ENCODE measurements at places on chromosomes 12 and 14.

GRCh38 chr12:2832550-2833127 lies 2.2 kb downstream of the NRIP2 start:
- DNase-seq: no peak

- no peak for DNase-seq
Measured at GRCh38 chr14:57232006-57232405, 36.7 kb downstream of the EXOC5 start.

GRCh38 chr14:87529081-87529480 lies 463.9 kb downstream of the GALC start:
- DNase-seq: no peak

DNA sequence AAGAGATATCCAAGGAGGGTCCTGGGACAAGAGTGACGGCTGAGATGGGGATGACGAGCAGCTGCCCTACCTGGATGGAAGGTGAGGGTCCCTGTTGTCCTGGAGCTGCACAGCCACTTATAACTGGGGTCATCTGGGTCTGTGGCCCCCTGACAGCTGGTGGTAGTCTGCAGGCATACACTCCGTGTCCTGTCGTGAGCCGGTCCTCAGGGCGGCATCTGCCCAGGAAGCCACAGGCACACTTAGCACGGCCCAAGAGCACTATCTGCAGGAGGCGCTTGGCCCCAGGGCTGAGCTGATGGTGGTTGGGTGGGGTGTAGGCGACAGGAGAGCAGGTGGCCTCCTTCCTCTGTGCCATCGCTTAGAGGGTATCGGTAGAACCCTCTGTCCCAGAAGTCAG lies 248.1 kb downstream of the CACNA1C start:
- DNase-seq: no peak

- DNase-seq: no peak
Measured at GRCh38 chr14:22821193-22822015, 6.2 kb upstream of the SLC7A7 start.

- no peak for DNase-seq
Measured at GRCh38 chr14:61744238-61744637, 18.0 kb upstream of the SNAPC1 start.

GRCh38 chr12:123006977-123007376 lies 26.5 kb downstream of the ARL6IP4 start:
- no peak for DNase-seq

- DNase-seq: no peak
Measured at GRCh38 chr12:29799591-29799990, 15.8 kb upstream of the TMTC1 start.

- DNase-seq: no peak
Measured at GRCh38 chr14:105531088-105531893, 4.9 kb downstream of the TMEM121 start.

GRCh38 chr12:116735951-116736599 lies 1.8 kb downstream of the SPRING1 start:
- DNase-seq: no peak

DNA sequence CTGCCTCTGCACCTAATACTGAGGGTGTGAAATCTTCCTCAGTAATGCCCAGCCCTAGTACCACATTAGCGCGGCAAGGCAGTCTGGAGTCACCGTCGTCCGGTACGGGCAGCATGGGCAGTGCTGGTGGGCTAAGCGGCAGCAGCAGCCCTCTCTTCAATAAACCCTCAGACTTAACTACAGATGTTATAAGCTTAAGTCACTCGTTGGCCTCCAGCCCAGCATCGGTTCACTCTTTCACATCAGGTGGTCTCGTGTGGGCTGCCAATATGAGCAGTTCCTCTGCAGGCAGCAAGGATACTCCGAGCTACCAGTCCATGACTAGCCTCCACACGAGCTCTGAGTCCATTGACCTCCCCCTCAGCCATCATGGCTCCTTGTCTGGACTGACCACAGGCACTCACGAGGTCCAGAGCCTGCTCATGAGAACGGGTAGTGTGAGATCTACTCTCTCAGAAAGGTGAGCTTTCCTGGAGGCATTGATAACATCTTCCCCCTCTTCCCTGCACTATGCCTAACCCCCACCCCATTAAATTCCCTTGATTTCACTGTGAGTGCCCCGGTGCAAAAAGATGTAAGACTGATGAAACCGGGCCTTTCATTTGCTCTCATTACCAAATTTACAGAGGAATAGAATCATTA lies 291.4 kb downstream of the NAV3 start:
- no peak for DNase-seq

DNA sequence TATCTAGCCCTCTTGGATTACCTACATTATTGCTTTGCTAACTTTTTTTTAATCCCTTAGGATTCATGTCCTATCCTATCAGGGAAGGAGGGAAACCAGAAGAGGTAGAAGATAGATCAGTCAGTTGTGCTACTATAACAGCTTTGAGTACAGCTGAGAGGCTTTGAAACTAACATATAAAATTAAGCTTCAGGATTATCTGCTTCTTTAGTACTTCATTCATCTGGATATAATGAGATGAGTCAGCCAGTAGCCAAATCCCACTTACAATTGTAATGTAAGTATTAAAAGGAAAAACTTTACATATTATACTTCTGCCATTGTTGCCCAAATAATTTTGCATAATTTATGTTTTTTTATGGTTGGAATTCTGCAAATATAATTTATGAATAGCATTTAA lies 33.4 kb upstream of the ANO6 start:
- DNase-seq: peak; percentile 68

- DNase-seq: no peak
Measured at GRCh38 chr14:87437158-87437557, 555.8 kb downstream of the GALC start.

GRCh38 chr12:66549050-66549389 lies 129.9 kb downstream of the GRIP1 start:
- DNase-seq: no peak

DNA sequence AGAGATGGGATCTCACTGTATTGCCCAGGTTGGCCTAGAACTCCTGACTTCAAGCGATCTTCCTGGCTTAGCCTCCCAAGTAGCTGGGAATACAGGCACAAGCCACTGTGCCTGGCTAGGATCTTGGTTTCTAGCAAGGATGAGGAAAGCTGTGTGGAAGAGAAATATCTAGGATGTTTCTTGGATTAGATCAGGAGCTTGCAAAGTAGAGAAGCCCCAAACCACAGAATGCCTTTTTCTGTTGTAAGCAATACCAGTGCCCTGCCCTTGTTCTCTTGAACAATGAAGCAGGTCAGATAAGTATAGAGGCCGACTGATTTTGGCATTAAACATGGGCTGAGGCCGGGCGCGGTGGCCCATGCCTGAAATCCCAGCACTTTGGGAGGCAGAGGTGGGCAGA lies 44.3 kb upstream of the STRN3 start:
- DNase-seq: no peak

- peak; percentile 16 for DNase-seq
Measured at GRCh38 chr12:56153678-56154065, 1.3 kb downstream of the MYL6B start.

- DNase-seq: no peak
Measured at GRCh38 chr14:92880351-92880750, 42.6 kb upstream of the CHGA start.

GRCh38 chr14:99870617-99871016 lies 77.4 kb downstream of the EML1 start:
- no peak for DNase-seq

GRCh38 chr12:115023279-115024265 lies 339.6 kb upstream of the TBX3 start:
- no peak for DNase-seq

DNA sequence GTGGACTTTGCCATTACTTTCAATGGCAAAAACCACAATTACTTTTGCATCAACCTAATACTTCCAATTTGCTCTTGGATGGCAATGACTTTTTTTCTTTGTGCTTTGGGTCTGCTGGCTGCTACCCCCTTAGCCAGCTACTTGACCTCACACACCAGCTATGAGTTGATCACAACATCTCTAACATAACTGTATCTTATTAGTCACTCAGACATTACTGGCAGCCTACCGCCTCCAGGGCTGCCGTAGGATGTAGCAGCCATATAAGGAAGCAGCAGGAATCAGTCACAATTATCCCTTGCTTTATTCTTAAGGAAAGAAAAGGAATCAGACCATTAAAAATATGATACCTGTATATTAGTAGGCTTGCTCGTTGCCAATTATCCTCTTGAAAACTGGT lies 260.5 kb downstream of the ADAMTS20 start:
- no peak for DNase-seq

DNA sequence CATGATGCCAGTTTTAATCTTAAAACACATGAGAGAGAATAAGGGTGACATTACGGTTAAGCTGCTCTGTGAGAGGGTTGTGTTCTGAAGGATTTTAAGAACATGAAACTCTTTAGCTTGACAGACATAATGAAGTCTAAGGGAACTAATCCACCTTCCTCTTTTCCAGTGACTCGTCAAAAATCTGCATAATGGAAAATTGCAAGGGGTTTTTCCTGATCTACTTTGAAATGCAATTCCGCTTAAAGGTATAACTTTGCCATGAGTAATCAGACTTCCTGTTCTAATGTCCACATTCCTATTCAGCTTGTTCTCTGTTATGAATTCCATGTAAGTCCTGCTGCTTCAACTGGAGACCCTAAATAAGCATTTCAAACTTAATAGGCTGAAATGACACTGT lies at the start of gene ZNF705A:
Gene ZNF705A (plus strand): TSS at position 171 of the 400 bp plus-strand sequence. CDS start 15,611 bp downstream, outside the sequence.
- DNase-seq: no peak

GRCh38 chr14:87896393-87897380 lies 96.3 kb downstream of the GALC start:
- peak; percentile 49 for DNase-seq

DNA sequence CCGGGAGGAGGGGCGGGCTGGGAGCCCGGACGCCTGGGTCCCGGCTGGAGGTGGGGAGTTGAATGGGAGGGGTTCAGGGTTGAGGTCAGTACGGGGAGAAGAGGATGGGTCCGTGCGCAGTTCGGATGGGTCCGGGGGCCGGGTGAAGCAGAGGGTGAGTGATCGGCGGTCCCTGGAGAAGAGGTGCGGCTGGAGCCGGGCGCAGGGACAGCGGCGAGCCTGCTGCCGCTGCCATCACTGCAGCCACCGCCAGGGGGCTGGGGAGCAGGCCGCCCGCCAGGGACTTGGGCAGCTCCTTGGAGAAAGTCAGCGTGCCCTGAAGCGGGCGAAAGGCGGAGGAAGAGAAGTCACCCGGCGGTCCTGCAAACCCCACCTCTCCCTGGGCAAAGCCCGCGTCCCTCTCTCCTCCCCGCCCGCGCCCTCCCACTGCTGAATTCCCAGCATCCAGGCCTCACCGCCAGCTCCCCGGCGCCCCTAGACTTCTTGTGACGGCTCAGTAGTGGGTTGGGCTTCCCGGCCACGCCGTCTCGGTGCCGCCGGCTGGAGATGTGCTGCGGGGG lies 6.0 kb upstream of the GPR84 start:
- DNase-seq: no peak

GRCh38 chr14:106586098-106586704 lies 1059.8 kb downstream of the TMEM121 start:
- DNase-seq: no peak

- no peak for DNase-seq
Measured at GRCh38 chr12:60240891-60241290, 645.1 kb downstream of the SLC16A7 start.

GRCh38 chr12:13523536-13524307 lies 327.2 kb downstream of the EMP1 start:
- DNase-seq: peak; percentile 8

DNA sequence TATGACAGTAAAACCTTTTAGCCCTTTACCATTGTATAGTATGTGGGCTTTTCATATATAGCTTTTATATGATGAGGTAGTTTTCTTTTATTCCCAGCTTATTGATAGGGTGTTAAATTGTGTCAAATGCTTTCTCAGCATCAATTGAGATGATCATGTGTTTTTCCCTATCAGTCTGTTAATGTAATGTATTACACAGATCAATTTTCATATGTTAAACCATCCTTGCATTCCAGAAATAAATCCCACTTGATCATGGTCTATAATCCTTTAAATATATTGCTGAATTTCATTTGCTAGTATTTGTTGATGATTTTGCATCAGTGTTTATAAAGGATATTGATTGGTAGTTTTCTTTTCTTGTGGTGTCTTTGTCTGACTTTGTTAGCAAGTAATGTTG lies 603.9 kb downstream of the TRHDE start:
- DNase-seq: no peak

DNA sequence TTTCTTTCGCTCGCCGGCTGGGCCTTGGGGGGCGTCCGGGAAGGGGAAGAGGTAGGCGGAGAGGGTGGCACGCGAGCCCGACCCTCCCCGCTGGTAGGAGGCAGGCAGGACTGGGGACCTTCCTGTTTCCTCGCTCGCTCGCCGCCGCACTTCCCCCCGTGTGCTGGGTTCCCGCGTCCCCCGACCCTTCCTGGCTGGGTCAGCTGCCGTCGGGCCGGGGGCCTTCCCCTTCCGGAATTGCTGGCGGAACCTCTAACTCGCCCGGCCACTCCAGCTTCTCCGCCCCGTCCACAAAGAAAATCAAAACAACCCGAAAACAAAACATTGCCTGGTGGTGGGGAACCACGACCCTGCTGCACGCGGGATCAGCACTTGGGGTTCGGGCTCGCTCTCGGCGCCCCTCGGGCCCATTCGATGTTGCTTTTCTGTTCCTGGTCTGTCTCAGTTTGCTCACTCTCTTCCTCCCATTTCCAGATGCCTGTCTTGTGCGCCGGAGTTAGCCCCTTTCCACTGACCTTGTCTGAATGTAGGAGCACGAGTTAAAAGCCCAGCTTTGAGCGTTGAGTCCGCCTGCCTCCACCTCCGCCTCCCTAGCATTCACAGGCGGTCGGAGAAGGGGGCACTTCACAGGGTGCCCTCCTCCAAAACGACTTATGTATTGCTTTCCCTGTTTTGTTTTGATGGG lies 581 bp downstream of the PAPOLA start:
- peak; percentile 62 for DNase-seq

DNA sequence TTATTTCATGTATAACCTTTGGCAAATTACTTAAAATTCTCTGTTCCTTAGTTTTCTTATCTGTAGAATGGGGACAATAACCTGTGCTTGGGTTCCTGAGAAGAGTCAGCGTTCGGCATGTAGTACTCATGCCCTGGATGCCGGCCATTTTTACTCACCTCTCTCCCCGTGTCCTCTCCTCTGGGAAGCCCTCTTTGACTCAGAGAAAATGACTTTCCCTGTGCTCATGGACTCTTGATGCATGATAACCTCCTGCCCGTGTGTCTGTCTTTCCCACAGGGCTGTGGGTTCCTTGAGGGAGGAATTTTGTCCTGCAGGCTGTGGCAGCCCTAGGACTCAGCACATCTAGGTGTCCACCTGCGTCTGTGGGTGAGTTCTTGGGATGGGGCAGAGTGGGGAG lies 5.8 kb upstream of the C1RL start:
- no peak for DNase-seq

GRCh38 chr14:30295980-30296379 lies 263.0 kb upstream of the G2E3 start:
- DNase-seq: peak; percentile 59

Data from NCI-H524 (cell line).